ENCODE measurements at places on chromosomes 12 and 14.

DNA sequence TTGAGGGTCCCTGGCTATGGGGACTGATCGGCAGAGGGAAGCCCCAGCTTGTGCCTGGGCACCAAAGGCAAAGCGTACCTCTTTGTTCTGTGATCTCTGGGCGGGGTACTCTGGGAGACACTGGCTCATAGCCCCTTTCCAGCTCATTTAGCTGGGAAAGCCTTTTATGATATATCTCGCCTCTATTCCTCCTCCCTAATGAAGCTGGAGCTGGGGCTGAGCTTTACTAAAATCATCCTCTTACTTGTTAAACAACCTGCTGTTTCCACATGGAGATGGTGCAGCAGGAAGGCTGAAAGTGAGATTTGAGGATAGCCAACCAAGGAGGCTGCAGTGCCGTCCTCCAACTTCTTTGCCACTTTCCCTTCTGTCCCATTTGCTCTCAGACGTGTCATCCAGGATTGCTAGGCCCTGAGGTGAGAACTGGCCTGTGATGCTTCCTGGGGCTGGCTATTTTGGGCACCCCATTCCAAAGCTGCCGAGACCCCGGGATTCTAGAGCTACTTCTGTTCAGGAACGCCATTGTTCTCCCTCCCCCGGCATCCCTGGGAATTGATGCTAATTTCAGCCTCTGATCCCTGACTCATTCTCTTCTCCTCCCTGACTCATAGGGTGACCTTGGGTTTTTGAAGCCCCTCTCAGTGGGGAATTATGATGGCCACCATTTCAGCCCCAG, 16.0 kb downstream of the PDE1B start:
- no peak for DNase-seq

- DNase-seq: no peak
Observed at GRCh38 chr12:132161796-132162507, 17.7 kb downstream of the NOC4L start.

GRCh38 chr12:14952299-14952921, 9.0 kb downstream of the ARHGDIB start:
- no peak for DNase-seq

DNA sequence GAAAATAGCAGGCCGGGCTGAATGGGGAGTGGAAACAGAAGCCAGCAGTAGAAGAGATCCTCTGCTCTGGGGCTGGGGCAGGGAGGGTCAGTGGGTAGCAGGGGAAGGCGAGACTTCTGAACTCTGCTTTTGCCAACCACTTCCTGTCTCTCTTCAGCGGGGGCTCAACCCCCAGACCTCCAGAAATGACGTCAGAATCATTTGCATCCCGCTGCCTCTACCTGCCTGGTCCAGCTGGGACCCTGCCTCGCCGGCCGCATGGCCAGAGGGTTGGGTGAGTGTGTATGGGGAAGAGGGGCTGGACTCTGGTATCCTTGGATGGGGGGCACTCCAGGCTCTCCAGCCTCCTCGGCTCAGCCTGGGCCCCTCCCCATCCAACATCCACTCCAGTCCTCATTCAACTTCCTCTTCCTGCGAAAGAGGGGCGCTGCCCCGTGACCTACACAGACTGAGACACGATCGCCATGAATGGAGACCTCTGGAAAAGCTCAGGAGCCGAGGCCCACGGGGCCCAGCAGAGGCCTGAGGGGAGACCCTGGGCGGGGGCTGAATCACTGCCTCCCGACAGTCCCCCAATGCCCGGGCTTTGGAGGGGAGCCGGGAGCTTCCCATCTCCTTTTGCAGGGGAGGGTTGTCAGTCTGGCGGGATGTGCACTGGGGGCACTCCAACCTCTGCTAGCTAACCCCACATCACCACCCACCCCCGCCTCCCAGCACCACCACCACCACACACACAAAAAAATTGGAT, 458 bp upstream of the HOXC4 start:
- DNase-seq: no peak

- no peak for DNase-seq
Observed at GRCh38 chr12:116916122-116916521, 5.4 kb downstream of the FBXW8 start.

- no peak for DNase-seq
Observed at GRCh38 chr14:72740504-72740961, 153.4 kb downstream of the DPF3 start.

DNA sequence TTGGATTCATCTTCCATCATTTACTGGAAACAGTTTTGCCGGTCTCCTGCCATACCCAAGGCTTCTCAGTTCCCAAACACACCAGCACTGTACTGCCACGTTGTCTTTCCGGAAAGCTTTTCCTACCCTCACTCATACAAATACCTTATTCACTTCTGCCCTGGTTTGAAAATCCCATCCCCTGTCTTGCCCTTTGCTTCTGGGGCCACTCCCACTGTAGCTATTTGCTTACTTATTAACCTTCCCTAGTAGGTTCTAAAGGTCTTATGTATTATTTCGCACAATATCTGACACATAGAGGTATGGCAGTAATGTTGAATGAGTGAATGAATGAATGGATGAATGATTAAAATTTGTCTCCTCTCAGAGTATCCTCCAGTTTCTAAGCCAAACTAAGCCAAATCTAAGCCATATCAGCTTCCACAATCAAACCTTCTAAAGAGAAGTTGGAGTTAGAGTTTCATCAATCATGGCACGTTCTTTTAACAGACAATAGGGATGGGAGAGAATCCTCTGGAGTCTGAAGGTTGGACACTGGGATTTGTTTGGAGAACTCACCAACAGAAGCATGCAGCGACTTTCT, 18.6 kb downstream of the TSPAN8 start:
- DNase-seq: no peak

DNA sequence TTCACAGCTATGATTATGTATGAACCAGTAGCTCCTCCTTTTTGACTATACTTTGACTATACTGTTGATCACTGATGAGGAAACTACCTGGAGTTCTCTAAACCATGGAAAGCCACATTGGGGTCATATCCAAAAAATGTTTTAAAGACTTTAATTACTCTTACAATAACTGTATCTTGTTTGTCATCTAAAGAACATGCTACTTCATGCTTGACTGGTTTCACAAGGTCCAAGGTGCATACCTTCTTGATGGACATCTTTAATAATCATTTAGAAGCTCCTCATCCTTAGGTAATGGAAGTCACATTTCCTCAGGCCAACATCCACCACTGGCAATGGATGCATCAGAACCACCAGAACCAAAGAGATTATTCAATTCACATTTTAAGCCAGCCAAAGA, 29.9 kb downstream of the WASHC3 start:
- DNase-seq: no peak

DNA sequence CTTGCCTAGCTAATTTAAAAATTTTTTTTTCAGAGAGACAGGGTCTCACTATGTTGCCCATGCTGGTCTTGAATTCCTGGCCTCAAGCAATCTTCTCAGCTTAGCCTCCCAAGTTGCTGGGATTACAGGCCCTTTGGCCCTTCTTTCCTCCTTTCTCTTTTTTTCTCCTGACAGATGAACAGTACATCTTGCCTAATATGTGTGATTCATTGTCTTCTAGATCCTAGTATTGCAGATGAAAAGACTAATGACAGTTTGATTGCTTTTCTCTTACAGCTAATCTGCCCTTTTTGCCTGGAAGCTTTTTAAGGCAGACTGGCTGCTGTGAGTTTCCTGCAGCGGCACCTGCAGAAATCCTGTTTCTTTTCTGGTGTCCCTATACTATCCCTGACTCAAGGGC, 12.0 kb downstream of the DEPDC4 start:
- DNase-seq: no peak

GRCh38 chr14:89357655-89358297, 59.3 kb downstream of the FOXN3 start:
- no peak for DNase-seq

DNA sequence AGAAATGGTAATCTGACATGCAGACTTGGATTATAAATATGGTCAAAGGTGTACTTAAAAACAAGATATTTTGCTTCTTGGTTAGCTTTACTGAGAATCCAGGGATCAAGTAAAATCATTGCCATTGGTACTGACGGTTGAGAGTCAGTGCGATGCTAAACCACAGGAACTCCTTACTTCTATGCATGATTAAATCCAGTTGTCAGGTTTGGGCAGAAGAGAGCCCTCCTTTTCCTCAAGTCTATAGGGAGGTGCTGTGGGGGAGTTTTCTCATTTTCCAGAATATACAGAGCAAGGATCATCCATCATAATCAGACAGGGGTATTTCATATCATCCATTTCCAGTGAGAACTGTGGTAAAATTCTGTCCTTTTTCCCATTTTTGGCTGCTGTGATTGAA, 839.1 kb downstream of the NRXN3 start:
- no peak for DNase-seq

GRCh38 chr14:80095623-80096022, 115.7 kb downstream of the DIO2 start:
- DNase-seq: no peak
